ENCODE measurements at places on chromosomes 5 and 9.

DNA sequence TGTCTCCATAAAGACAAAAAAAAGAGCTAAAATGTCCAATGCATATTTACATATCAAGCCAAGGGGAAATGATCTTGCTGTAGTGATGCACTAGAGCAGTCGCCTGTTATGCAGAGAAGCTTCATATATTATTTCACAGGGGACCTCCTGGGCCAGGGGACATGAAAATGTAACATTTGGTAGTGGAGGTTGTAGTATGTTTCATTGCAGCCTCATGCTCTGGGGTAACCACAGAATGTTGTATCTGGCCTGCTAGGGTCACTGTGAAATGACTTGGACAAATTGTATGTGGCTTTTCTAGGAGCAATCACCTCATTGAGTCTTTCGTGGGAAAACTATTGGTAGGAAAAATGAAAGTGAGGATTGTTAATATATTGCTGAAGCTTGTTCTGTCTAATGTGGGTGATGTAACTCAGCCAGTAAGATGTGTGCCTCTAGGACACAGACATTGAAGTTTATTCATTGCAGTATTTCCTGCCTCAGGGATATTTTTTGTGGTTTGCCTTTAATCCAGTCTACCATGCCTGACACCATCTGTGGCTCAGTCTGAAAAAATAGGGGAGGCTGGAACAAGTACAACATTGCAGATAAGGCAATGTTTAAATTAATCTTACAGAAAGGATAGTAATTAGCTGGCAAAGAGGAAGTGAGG is 430.8 kb upstream of the TNC start:
- no peak for DNase-seq

DNA sequence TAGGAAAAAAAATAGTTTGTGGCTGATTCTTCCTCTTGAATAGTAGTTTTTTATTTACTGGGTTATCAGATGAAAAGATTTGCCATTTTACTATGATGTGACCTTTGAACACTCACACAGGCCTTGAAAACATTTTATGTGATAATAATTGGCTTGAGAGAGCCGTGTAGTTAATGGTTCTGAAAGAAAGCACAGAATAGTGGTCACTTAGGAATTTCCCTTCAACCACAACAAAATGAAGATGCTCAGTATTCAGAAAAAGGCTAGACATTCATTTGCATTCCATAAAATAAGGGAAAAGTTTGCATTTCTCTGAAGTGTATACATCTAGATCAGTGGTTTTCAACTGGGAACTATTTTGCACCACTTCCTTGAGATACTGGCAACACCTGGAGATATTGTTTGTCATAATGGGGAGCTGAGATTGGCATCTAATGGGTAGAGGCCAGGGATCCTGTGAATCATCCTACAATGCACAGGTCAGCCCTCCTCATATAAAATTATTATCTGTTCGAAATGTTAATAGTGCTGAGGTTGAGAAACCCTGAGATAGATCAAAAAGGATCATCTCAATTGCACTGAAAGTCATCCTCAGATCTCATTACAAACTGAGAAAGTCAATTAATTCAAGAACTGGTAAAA is 446.4 kb upstream of the CCNG1 start:
- DNase-seq: no peak

DNA sequence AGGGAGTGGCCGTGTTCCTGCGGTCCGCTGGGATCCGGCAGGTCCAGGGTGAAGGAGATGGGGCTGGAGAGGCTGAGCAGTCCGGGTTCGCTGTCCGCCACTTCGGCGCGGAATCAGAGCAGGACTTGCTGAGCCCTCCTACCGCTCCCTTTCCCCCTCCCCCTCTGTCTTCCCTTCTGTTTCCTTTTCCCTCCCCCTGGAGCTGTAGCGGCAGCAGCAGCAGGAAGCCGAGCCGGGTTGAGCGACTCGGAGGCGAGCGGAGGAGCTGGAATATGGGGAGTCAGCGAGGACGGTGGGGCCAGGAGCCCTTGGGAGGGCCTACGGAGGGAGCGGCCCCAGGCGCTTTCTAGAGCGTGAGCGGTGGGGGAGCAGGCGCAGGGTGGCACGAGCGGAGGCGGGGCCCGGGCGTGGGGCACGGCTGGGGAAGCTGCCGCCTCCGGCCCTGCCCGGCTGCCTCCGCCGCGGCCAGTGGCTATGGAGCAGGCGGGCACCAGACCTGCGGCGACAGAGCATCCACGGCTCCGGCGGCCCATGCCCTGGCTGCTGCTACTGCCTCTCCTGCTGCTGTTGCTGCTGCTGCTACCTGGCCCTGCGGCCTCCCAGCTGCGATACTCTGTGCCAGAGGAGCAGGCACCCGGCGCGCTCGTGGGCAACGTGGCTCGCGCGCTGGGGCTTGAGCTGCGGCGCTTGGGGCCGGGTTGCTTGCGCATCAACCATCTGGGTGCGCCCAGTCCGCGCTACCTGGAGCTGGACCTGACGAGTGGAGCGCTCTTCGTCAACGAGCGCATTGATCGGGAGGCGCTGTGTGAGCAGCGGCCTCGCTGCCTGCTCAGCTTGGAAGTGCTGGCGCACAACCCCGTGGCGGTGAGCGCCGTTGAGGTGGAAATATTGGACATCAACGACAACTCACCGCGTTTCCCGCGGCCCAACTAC is at the start of gene PCDHAC2:
TSS of gene PCDHAC2 (plus strand) at position 184 of the 933 bp plus-strand sequence. CDS start at position 475, 291 bp downstream.
- DNase-seq: no peak

DNA sequence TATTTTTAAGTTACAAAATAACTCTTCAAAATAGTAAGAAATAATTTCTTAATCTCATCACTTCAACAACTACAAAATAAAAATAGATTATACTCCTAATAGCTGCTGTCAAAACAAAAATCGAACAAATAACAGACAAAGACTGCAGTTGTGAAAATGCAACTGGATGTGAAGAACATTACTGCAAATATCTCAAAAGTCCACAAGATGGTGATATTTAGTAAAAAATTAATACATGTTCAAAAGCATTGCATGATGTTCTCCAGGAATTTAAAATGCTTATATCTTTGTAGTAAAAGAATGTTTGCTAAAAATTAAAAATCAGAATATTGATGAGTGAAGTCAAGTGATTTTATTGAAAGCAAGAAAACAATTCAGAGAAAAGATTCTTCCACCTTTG is 66.2 kb downstream of the MPDZ start:
- DNase-seq: peak; percentile 31

GRCh38 chr9:125609744-125610143 is 97.3 kb downstream of the MAPKAP1 start:
- DNase-seq: no peak

GRCh38 chr5:123787635-123788034 is 275.7 kb downstream of the CSNK1G3 start:
- no peak for DNase-seq

DNA sequence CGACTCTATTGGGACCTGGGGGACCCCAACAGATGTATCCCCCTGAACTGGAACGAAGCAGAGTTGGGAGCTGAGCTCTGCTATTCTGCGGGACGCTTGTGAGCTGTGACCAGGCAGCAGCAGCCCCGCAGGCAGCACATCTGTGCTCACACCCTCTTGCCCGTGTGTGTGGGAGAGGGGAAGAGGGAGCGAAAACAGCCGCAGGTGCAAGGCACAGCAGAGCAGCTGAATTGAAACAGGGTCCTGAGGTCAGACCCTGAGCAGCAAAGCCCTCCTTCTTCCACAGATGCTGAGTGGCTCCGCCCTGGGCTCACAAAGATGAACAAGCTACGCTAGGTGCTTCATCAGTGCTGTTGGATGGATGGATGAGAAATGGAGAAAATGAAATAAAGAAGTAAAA is 198.7 kb downstream of the HSPA4 start:
- no peak for DNase-seq

DNA sequence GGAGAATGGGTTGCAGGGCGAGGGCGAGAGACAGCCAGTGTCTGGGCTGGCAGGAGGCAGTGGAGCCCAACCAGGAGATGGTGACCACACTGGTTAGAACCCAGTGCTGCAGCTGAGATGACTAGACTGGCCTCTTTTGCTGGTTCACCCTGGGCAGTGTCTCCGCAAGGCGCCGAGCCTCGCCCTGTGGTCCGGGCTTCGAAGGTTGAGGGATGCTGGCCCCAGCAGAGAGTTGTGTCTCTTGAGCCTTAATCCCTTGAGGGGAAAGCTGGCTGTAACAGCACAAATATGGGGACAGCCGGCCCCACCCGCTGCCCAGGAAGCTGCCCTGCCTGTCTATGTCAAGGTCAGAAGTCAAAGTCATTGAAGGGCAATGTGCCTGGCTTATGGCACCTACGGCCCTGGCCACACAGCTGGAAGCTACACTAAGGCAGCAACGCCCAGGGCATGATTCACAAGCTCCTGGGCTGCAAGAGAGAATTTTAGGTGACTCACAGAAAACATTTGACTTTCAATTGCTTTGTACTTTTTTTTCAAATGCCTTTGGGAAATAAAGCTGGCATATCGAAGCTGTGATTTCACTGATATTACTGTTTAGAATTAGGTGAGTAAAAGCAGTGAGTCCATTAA is 33.3 kb downstream of the NKX2-5 start:
- DNase-seq: no peak

GRCh38 chr5:53169933-53170332 is 60.4 kb upstream of the MOCS2 start:
- no peak for DNase-seq

DNA sequence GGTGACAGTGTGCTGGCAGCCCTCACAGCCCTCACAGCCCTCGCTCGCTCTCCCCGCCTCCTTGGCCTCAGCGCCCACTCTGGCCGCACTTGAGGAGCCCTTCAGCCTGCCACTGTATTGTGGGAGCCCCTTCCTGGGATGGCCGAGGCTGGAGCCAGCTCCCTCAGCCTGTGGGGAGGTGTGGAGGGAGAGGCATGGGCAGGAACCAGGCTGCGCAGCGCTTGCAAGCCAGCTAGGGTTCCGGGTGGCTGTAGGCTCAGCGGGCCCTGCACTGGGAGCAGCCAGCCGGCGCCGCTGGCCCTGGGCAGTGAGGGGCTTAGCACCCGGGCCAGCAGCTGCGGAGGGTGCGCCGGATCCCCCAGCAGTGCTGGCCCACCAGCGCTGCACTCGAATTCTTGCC is 177.0 kb downstream of the MSX2 start:
- no peak for DNase-seq

DNA sequence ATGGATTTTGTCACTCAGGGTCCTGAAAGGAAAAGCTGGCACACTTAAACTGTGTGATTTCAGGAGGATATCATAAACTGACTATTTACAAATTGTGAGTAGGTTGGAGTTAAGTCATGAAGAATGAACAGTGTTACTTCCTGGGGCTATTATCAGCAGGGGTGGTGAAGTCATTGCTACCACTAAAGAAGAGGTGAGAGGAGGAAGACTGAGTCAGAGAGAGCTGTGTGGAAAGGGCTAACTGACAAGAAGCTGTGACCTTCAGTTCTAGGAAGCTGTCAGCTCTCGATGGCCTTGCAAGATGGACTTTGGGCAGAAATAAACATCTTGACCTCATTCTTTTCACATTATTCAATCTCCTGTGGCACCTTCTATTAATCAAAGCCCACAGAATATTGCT is 72.3 kb upstream of the STARD4 start:
- DNase-seq: no peak

DNA sequence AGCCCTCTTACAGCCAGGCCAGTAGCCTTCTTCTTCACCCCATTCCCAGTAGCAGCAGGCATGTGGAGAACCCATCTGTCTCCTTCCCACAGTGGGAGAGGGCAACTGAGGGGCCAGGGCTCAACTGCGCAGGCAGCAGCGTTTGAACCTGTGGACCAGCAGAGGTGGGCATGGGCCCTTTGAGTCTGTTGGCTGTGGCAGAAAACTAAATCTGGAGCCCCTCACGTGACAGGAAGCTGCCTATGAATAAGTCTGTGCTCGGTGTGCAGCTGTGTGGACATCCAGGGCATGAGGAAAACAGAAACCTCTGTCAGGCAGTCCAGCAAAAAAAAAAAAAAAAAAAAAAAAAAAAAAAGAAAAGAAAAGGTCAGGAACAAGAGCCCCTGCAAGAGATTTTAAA is 189.2 kb upstream of the NR3C1 start:
- no peak for DNase-seq

- no peak for DNase-seq
Measured at GRCh38 chr5:141717043-141717442, 35.0 kb upstream of the ARAP3 start.

GRCh38 chr9:107046692-107047091 is 183.7 kb downstream of the ZNF462 start:
- DNase-seq: no peak

- DNase-seq: no peak
Measured at GRCh38 chr5:20615888-20616563, 628.0 kb upstream of the CDH18 start.

DNA sequence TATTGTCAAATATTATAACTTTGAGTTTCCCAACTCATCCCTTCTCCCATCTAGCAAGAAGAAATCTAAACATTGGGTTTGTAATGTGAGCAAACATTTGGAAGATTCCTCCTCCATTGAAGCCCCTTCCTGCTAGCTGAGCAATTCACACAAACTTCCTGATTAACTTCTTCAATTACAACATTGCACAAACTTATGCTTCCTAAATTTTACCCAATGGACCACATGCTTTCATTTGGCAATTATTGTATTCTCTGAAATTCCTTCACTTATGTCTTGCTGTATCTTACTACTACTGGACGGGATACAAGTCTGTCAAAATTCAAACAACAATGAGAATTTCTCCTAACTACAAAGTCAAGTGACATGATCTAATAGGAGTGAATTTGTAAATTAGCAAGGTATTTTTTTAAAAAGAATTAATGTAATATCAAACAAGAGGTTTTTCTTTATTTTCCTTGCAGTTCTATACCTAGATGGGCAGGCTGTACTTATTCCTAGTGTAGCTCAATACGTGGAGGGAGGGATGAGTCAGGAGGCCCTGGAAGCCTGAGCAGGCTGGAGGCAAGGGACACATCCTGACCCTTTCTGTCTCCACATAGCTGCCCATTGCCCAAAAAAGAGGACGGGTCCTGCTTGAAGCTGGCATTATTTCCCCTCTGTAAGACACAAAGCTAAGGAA is 11.8 kb upstream of the IFNW1 start:
- no peak for DNase-seq

DNA sequence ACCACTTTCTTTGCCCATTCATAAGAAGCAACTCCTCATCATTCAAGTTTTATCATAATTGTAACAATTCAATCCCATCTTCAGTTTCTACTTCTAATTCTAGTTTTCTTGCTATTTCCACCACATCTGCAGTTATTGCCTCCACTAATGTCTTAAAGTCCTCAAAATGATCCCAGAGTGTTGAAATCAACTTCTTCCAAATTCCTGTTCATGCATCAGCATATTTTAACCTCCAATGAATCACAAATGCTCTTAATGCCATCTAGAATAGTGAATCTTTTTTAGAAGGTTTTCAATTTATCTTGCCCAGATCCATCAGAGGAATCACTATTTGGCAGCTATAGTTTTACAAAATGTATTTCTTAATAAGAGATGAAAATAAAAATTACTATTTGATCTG is 3.2 kb upstream of the SRP19 start:
- DNase-seq: no peak

GRCh38 chr9:92607088-92607487 is 62.8 kb downstream of the IPPK start:
- no peak for DNase-seq

- no peak for DNase-seq
Measured at GRCh38 chr5:142621227-142621626, 64.7 kb downstream of the FGF1 start.

DNA sequence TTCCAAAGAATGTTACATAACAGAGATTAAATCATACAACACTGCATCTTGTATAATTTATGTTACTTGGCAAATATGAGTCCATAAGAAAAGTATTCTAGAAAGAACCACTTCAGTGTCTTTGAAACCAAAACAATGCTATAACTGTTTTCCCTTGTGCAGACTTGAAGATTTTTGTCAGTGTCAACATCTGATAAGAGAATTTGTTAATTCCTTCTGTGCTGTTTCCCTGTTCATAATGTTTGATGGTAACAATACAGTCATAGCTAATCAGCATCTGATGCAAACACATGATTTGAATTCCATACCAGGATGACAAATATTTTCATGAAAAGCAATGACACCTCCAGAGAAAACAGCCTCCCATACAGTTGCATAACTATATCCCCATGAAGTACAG is 306.8 kb downstream of the SEMA5A start:
- no peak for DNase-seq
